ENCODE measurements at places on chromosomes 2 and 18.

DNA sequence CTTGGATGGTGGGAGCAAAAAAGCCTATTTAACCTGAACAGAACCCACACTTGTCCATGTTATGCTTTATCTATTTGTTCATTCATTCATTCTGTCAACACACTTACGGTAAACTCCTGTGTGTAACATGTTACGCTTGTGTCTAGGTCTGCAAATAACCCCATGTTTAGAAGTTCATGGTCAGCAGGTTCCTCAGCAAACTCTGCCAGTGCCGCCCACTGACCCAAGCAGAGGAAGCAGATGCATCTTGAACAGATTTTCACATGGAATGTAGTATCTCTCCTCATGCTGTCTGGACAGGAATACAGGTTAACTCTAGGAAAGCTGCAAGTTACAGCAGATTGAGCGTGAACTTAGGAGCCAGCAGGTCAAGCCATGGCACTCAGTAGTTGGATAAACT is 213.7 kb upstream of the COPS8 start:
- no peak for DNase-seq

DNA sequence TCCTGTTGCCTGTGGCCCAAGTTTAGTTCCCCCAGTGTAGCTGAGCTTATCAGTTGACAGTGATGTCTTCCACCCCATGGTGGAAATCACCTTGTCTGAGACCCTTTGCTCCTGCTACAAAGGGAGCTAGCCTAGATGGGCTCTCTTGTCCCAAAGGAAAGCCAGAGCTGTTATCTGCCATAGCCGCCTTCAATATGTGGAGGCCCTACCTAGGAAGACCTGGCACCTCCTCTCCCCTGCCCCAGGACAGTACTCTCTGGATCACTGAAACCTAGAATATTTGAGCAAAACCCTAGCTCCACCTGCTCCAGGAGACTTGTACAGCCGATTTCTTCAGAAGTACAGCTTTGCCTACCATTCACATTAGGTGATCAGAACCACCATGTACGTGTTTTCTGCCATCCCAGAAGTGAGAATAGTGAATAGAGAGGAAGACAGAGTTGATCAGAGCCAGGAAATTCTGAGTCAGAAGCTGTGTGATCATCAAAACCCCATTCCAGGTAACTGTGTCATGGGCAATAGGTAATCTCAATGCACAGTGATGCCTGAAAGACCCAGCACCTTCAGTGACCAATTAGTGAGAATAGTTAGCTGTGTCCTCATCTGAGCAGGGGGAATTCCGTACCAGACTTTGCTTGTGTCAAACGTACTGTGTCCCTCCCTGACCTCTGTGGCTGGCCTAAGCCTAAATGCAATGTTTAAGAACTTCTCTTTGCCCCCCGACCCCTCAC is 138.4 kb upstream of the ALPP start:
- DNase-seq, result no peak

DNA sequence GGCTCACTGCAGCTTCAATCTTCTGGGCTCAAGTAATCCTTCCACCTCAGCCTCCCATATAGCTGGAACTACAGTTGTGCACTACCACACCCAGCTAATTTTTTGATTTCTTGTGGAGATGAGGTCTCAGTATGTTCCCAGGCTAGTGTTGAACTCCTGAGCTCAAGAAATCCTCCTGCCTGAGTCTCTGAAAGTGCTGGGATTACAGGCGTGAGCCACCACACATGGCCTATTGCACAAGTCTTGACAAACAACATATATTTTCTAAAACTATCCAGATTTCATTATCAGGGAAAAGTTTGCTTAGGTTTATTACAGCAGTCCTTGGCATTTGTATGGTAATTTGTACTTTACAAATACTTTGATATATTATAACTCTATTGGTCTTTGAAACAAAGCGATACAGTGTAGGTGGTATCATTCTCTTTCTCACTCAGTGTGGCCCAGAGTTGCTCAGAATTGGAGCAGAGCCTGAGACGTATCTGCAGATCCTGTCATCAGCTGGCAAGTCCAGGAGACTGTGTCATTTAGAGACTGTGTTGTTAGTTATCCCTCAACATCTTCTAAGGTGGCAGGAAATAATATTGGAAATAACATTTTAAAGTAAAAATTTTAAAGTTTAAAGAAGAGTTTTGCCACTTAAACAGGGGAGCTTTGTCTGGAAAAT is 41.4 kb downstream of the PDK1 start:
- no peak for DNase-seq

GRCh38 chr2:218895759-218896500 is 15.3 kb downstream of the WNT10A start:
- DNase-seq, result no peak

- DNase-seq, result peak; percentile 14
These were observed 78.2 kb downstream of the DYSF start for GRCh38 chr2:71531522-71532047.

- DNase-seq, result no peak
These were observed 236.7 kb downstream of the TMX3 start for GRCh38 chr18:68478246-68478645.

DNA sequence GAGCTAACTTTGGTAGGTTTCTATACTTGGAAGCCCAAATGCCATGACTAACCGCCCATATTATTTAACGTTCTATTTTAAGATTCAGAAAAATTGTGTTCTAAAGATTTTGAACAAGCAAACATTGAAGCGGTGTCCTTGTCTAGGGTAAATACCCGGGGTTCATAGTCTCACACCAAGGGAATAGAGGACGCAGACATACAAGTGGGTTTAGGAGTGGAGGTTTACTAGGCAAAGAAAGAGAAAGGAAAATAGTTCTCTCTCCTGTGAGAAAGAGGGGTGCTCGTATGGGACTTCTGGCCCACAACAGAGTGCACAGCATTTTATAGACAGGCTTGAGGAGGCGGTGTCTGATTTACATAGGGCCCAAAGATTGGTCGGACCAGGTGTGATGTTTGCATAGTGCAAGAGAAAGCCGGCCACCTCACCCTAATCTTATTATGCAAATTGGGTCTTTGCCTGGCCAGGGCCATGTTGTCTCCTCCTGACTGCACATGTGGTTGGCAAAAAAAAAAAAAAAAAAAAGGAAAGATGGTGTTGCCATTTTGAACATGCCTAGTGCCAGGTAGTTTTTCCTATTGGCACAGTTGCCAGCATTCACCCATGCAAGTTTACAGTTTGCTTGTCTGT is 1062.6 kb downstream of the LRP1B start:
- DNase-seq, result no peak

- no peak for DNase-seq
These were observed 97.9 kb downstream of the MTCL1 start for GRCh38 chr18:8803063-8803795.

GRCh38 chr2:111662039-111662770 is 221.8 kb downstream of the ANAPC1 start:
- DNase-seq, result peak; percentile 78

DNA sequence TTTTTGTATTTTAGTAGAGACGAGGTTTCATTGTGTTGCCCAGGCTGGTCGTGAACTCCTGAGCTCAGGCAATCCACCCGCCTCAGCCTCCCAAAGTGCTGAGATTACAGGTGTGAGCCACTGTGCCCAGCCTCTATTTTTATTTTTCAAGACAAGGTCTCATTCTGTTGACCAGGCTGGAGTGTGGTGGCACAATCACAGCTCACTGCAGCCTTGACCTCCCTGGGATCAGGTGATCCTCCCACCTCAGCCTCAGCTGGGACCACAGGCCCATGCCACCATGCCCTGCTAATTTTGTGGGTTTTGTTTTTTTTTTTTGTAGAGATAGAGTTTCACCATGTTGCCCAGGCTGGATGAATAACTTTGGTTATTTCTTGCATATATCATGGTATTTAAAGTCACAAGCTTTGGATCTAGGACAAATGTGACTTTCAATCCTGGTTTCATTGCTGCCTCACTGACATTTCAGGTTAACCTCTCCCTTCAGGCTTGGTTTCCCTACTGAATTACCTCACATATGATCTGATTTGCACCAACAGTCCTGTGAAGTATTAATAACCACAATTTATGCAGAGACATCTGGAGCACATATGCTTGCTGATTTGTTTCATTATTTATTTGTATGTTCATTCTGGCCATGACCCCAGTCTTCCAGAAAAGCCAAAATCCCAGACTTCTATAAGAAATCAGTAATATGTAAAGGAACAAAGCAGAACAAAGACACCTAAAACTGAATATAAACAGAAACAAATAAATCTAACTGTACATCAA is 17.5 kb upstream of the RAB31 start:
- no peak for DNase-seq

DNA sequence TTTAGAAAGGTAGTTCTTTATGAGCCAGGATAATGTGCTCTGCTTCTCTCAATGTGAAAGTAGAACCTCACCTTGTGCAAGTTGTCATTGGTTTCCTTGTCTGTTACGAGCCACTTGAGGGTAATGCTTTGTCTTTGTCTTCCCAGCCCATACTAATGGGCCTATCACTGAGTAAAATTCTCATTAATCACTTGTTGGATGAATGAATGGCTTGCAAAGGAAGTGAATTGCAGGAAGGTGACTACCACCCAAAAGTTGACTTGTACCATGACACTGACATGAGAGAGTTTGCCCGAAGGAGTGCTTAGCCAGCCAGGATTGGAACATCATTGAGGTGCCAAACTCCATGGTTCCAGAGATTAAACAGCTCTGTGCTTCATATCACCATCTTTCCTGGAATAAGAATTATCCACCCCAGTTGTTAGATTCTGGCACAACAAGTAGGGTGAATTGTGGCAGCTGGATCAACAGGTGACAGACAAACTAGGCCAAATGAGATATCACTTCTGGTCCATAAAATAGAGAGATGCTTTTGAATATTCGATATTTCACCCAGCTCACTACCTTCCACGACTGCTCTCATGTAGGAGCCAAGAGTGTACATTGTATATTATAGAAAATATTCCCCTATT is 20.5 kb upstream of the CD28 start:
- DNase-seq, result no peak

- DNase-seq, result no peak
These were observed 10.0 kb downstream of the FHOD3 start for GRCh38 chr18:36307513-36307912.

- no peak for DNase-seq
These were observed 411.1 kb downstream of the RAD51AP2 start for GRCh38 chr2:17107151-17107550.

GRCh38 chr2:41829052-41829451 is 218.8 kb upstream of the PKDCC start:
- no peak for DNase-seq

DNA sequence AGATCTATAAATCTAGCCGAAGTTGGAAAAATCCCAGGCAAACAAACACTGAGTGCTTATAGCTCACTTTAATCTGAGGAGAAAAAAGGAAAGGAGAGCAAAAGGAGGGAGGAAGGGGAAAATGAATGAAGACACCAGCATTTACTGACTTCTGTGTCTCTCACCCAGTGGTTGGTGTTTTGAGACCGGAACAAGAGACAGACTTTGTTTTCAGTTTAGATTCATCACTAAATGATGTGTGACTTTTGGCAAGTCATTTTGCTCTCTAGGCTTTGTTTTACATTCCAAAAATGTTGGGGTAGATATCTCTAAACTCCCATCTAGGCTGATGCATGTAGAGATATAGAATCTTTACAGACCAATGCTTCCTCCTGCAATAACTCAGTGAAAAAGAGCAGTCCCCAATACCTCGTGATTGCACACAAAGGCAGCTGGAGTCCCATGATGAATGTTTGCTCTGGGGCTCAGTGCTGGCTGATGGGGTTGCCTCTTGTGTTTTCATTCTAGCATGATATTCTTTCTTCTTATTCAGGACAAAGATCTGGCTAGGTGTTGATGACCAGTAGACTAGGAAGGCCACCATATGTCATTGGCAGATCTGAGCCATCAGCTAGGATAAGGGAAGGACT is 51.4 kb downstream of the TRIB2 start:
- DNase-seq, result no peak

DNA sequence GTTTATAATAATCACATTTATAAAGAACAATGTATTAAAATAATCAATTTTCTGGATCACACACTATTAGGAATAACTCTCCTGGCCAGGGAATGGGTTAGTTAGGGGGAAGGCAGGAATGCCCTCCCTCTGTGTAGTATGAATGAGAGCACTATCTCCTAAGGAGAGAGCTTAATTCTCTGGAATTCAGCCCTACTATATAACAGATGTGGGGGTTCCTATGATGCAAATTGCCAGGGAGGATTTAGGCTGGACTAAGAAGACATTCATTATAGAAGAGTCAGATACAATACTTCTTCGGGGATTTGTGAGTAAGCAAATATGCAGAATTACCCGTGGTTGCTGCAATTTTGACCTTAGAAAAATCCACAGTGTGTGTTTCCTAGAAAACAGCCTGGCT is 250.1 kb upstream of the VRK2 start:
- peak; percentile 14 for DNase-seq

GRCh38 chr2:163802284-163802683 is 66.5 kb upstream of the FIGN start:
- no peak for DNase-seq

DNA sequence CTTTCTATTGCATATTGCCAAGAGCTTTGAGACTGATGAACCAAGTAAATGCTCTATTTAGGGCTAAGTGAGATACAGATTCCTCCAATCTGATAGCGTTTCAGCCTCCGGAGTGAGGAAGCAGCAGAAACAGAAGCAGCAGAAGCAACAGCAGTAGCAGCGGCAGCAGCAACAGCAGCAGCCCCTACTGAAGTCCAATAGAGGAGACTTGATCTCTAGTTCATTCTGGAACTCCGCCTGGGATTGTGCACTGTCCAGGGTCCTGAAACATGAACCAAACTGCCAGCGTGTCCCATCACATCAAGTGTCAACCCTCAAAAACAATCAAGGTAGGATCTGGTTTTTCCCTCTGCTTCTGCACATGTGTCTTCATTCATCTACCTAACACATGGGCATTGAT is at the start of gene DPP10:
Gene DPP10 (plus strand): TSS at position 132 of the 400 bp plus-strand sequence.
- peak; percentile 0 for DNase-seq

- no peak for DNase-seq
These were observed 79.9 kb downstream of the ANTXR1 start for GRCh38 chr2:69092857-69093256.

DNA sequence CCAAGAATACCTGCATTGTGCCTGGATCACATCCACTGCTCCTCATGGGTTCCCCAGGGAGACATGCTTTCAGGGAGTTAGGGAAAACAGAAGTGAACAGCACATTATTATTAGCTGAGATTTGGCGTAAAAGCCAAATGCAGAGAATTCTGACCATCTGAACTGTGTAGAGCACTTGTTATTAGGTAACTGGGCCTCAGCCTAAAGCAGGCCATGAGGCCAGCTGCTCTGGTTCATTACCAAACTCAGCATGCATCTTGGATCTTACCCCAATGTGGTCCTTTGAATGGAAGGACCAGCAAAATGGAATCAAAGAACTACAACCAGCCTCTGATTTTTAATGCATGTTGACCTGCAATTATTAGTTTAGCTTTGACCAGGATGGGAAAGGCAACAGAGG is 322.3 kb downstream of the KCNS3 start:
- DNase-seq, result no peak

- no peak for DNase-seq
These were observed 27.7 kb upstream of the SEMA4C start for GRCh38 chr2:96897491-96898134.
